ENCODE measurements at places on chromosomes 12 and 14. TPM values are rescaled to one million over a fixed set of nuclear protein-coding genes. Genes with fewer than 3 reads are reported as not detected.

Gene RBP5
- total RNA-seq = 1.3 TPM

Gene TAS2R30
- total RNA-seq = 17.8 TPM

Gene FAM90A1
- not detected for total RNA-seq

Gene RAD9B
- total RNA-seq = 0.31 TPM

Gene CLEC2B
- total RNA-seq = 48.2 TPM

Gene TMEM119
- total RNA-seq = 7.1 TPM

Gene CD9
- total RNA-seq = 181 TPM

Gene MEG3
- total RNA-seq = 121 TPM

Gene GZMB
- 8.9 TPM for total RNA-seq

Gene PLA2G1B
- not detected for total RNA-seq

Gene STON2
- 15.7 TPM for total RNA-seq

Measured in omental fat pad (tissue), 4 donors.